ENCODE measurements at places on chromosomes 12 and 14.
A peak's percentile ranks its signal among the peaks of the same experiment; 100 is the strongest.

GRCh38 chr14:76811561-76811960, 1.1 kb downstream of the ANGEL1 start:
- DNase-seq: no peak

- no peak for DNase-seq
These were observed 8.8 kb downstream of the ATP5MC2 start for GRCh38 chr12:53667080-53667479.

DNA sequence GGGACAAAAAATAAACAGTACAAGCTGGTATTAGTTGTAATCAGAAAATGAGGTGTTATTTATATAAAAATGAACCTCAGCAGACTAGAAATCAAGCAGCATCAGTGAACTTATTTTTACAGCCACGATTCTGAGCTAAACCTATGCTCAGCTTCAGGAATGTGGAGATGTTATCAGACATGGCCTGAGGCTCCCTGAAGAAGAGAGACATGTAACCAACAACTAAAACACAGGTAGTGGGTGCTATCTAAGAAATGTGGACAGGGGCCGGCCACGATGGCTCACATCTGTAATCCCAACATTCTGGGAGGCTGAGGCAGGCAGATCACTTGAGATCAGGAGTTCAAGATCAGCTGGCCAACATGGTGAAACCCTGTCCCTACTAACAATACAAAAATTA, 534.3 kb downstream of the VRK1 start:
- no peak for DNase-seq

- DNase-seq: no peak
These were observed 12.5 kb upstream of the MTERF2 start for GRCh38 chr12:106999446-106999845.

- DNase-seq: peak; percentile 34
These were observed 5.5 kb upstream of the CELA1 start for GRCh38 chr12:51351913-51352532.

Data from stimulated activated CD4-positive, alpha-beta T cell treated with anti-CD3 and anti-CD28 coated beads, Interleukin-12 subunit alpha, Interleukin-12 subunit beta, amount 100 ng/mL, for 48 hours (primary cell).